ENCODE measurements at places on chromosomes 5 and 9.

DNA sequence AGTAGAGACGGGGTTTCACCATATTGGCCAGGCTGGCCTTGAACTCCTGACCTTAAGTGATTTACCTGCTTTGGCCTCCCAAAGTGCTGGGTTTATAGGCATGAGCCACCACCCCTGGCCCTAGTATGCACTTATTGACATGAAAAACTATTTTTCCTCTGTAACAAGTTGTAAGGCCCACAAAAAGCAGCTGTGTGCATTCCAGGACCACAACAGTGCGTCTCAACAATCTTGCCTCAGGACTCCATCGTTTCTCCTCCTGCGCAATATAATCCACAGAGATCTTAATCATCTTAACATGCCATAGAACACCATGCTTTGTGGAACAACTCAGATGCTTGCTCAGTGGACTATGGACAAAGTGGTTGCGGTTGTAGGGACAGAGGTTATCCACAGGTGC is 10.2 kb downstream of the OR2V1 start:
- peak; percentile 25 for DNase-seq

DNA sequence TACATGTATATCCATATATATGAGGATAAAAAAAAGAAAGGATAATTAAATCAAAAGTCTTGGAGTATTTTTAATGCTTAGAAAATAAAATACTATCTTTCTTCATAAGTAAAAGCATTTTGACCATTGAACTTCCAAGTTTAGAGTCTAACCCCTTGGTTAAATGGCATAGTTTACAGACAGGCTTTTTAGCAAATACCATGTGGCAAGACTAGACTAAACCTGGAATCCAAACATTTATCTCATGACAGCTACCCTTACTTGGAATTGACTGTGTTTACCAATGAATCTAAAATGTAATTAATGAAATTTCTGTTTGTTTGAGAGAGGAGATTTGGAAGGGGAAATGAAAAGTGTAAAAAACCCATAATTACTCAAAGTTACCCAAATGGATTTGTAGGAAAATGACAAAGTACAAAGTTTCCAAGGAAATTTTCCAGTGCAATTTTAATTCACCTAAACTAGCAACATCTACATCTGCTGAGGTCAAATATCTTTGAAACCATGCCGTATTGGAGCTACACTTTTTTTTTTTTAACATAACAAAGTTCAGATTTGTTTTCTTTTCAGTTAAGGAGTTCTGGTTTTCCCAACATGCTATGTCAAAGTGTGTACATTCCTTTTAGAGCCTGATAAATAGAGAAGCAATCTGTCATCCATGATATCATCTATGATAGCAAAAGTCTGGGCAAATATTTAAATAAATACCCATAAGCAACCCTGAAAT is 272.1 kb upstream of the DAB2 start:
- no peak for DNase-seq

GRCh38 chr5:136802383-136802782 is 437.0 kb upstream of the TRPC7 start:
- DNase-seq = no peak

DNA sequence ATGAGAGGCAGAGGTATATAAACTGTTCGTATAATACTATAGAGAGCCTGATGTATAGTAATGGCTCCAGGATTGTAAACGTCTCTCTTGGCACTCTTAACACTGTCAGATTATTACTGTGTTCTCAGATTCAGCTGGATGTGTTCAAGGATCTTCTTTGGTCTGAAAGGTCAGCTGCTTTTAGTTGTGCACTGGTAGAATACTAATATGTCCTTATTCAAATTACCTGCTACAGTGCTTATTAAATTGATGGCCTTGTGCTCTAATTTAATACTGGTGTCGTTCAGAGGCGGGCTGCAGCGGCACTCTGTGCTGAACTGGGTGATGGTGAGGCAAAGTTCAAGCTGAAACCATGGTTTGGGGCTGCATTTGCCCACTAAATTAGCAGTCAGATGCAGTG is 216.7 kb upstream of the ARRDC3 start:
- DNase-seq = no peak

GRCh38 chr9:110078604-110079003 is 129.4 kb downstream of the C9orf152 start:
- no peak for DNase-seq

GRCh38 chr5:74224331-74224730 is 416.2 kb downstream of the ENC1 start:
- no peak for DNase-seq

DNA sequence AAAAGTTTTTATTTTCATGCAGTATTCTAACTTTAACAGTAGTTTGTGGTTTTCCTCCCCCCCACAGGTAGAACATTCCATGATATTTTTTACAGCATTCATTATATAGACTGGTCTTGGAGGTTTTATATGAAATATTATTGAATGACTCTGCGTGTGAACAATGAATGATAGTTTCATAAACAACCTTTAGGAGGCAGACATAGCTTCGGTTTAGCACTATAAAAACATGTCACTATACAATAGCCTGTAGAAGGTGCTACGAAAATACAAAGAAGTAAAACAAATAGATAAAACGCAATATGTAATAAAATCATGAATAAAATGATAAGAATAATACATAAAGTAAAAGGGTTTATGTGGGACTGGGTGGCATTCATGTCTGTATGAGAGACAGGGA is 8.5 kb downstream of the KLF4 start:
- no peak for DNase-seq

DNA sequence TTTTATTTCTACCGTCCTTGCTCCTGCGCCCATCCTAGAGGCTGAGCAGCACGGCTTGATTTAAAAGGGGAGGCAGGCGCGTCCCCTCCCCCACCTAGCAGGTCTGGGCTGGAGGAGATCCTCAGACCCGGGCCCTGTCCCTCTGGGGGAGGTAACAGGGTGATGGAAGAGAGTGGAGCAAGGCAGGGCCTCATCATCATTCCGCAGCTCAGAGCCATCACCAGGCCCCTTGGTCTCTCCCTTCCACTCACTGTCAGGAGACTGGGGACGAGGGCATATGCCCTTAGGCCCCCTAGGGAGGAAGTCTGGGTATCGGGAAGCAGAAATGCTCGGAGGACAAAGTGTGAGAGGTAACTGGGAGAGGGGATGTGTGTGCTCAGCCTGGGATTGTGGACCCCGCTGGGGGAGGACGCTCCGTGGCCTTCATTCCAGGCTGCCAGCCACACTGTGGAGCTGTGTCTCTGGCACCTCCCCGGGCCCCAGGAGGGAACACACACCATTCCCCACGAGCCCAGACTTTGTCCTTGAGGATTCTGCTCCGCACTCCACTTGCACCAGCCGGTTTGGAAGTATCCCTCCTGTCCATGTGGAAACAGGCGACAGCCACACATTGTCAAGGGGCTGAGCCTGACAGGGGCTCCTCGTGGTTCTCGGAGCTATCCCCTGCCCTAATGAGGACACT is 761 bp downstream of the REEP2 start:
- no peak for DNase-seq

All from left forelimb (tissue), 1 donor.